ENCODE measurements at places on chromosomes 11 and 22.
A peak's percentile ranks its signal among the peaks of the same experiment; 100 is the strongest.

DNA sequence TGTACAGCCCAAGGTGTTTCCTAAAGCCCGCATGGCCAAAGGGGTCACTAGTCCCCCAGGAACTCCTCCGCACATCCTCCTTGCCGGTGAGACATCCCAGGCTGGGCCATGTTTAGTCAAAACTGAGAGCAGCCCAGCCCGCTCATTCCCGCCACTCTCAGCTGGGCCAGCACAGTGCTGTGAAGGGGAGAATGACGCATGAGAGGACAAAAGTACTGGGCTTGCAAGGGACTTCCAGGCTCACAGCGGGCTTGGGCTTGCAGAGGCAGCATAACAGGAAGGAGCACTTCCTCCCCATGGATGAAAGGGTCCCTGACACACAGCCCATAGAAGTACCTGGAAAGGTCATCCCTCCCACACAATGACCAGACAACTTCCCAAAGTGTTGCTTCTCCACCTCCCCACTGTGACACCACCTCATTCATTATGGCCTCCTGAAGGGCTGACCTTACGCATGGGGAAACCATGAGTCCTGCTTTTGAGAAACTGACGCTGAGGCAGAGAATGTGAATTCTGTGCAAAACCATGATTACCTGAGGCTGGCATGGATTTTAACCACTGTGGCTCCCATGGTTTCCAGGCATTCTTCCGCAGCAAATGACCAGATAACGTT lies 19.1 kb downstream of the ETS1 start:
- no peak for DNase-seq

- no peak for DNase-seq
Measured at GRCh38 chr11:95968585-95968984, 44.7 kb upstream of the MTMR2 start.

GRCh38 chr11:75421035-75421602 lies 11.9 kb downstream of the KLHL35 start:
- DNase-seq, result no peak

DNA sequence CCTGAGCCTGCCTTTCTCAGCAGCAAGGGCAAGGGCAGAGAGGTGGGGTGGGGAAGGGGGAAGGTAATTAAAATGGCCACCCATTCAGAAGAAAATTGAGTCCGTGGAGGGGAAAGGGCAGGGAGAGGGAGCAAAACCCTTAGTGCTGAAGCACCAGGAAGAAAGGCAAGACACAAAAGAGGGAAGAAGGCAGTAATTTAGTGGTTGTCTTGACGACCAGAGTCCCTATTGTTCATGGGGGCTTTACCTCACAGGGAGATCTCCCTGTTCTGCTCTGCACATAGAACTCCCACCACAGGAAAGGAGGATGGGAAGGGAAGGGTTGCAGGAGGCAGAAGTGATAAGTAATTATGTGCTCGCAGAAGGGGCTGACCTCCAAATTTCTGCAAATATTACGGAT lies 23.4 kb downstream of the SNX19 start:
- DNase-seq, result no peak

GRCh38 chr11:79006854-79007253 lies 432.2 kb upstream of the NARS2 start:
- DNase-seq, result no peak

DNA sequence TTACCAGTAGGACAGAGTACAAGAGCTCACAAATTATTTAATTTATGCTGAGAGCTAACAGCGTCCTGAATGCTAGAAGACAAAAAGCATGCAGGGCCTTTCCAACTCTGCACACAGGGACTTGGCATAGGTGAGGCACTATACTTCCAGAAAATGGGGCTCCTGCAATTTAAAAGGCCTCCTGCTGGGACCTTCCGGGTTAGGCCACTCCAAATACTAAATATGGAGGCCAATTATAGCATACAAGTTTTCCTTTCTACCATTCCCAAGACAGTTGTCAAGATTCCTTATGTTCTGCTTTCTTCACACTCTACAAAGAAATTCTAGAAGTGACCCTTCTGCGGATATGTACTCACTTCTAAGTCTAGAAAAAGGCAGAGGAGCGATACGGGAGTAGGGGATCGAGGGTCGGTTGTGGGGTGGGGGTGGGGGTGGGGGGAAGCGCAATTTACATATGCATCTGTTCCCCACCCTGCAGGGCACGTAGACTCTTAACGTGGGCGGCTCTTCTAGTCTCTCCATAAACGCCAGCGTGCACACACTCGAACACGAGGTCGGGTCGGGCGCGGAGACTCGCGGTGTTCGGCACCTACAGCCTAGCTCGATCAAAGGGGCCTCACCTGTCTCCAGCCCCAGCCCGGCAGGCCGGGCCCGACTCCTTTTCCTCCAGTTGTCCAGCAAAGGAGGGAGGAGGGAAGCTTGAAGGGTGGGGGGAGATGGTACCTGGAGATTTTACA lies 728 bp downstream of the DCUN1D5 start:
- peak; percentile 57 for DNase-seq

DNA sequence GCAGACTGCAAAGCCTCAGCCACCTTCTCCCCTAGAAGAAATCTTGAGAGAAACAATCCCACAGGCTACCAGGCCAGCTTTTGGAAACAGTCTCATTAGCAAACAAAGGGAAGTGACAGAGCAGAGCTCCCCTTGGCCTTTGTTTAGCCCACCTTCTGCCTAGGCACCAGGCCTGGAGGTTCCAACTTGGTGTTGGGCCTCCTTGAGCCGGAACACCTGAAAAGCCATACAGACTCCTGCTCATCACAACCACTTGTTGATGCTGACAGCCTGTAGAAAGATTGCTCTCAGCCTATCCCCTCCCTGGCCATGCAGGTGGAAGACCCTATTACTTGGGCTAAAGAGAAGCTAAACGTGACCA lies 26.6 kb downstream of the KCNQ1OT1 start:
- no peak for DNase-seq

DNA sequence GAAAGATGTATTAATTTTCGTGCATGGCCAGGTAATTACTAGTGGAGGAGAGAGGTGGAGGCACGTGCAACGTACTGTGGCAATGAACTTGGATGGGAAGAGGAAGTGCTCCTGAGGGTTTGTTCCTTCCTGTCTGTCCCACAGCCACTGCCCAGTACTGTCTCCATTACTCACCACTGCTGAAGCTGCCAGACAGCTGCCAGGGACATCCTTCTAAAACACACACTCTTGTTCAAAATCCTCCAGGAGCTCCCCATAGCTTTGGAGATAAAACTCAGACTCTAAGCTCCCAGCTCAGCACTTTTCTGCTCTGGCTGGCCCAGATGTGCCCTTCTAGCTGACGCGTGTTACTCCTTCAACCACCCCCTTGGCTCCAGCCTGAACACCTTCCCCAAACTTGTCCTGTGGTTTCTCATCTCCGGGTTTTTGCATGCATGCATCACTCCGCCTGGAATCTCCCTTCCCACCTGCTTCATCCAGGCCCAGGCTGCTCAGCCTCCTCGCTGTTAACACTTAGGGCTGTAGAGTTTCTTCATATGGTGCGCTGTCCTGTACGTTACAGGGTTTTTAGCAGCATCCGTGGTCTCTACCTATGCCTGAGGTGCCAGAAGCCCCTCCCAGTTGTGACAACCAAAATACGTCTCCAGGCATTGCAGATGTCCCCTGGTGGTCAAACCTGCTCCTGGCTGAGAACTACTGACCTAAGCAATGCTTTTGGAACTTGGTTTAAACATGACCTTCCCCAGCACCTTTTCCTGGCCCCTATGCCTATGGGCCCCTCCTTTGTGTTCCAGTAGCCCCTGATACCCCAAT lies 69.5 kb downstream of the C11orf91 start:
- DNase-seq, result no peak

Measured in activated CD4-positive, alpha-beta T cell treated with anti-CD3 and anti-CD28 coated beads, Interleukin-2, amount 50 U/mL, for 48 hours (primary cell).